ENCODE measurements at places on chromosomes 16 and 17. TPM values are rescaled to one million over a fixed set of nuclear protein-coding genes. Genes with fewer than 3 reads are reported as not detected.
A peak's percentile ranks its signal among the peaks of the same experiment; 100 is the strongest.

GRCh38 chr17:48388955-48389743 is 40.9 kb downstream of the SKAP1 start:
- no peak for DNase-seq

- DNase-seq: peak; percentile 81
Measured at GRCh38 chr16:30761427-30761927, 385 bp downstream of the CFAP119 start.

DNA sequence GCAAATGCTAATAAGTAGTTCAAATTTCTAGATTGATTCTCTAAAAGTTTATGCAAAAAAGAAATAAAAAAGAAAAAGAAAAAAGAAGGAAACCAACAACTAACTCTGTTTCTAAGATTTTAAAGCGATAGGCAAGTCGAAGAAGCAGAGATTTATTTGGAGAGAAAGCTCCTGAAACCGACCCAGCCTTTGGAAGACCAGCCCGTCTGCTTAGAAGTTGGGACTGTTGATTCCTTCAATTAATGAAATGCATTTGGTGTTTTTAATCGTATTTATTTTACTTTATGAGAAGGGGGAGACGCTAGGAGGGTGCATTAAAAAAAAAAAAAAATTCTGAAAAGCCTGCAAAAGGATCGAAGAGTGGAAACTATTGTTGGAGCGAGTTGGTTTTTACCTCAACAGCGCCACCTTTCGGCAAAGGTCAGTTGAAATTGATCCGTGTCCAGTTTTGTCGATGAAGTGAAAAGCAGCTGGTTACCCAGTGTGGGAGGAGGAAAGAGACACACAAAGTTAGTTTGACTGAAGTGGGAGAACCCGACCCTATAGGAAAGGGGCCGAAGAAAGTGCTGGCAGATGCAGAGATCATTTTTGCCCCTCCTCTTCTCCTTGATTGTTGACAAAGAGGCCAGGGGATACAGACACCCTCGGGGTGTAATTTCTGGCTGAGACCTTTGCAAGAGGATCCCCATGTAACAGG is 1.5 kb upstream of the MAF start:
- DNase-seq: peak; percentile 60

- no peak for DNase-seq
Measured at GRCh38 chr17:83099086-83099555, 19.7 kb downstream of the METRNL start.

The PPP1R27 gene
- 2.3 TPM for total RNA-seq

The SPN gene
- 225 TPM for total RNA-seq

The LGALS9B gene
- not detected for total RNA-seq

The RUNDC3A gene
- total RNA-seq: not detected

- DNase-seq: no peak
Measured at GRCh38 chr16:80616362-80616761, 75.6 kb downstream of the DYNLRB2 start.

DNA sequence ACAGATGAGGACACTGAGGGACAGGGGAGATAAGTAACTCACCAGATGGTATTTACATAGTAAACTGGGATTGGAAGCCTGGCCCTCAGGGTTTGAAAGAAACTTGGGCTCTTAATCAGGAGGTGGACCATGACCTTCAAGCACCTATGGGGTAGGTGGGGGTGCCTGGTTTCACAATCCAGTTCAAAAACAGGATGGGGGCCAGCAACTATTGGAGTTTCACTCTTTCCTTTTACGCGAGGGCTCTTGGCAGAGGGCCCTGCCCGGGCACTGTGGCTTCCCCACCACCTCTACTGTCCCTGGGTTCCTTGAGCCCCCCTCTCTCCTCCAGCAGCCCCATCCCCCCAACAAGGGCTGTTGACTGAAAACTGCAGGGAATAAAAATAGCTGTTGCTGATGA is 11.3 kb upstream of the PRR29 start:
- DNase-seq: no peak

DNA sequence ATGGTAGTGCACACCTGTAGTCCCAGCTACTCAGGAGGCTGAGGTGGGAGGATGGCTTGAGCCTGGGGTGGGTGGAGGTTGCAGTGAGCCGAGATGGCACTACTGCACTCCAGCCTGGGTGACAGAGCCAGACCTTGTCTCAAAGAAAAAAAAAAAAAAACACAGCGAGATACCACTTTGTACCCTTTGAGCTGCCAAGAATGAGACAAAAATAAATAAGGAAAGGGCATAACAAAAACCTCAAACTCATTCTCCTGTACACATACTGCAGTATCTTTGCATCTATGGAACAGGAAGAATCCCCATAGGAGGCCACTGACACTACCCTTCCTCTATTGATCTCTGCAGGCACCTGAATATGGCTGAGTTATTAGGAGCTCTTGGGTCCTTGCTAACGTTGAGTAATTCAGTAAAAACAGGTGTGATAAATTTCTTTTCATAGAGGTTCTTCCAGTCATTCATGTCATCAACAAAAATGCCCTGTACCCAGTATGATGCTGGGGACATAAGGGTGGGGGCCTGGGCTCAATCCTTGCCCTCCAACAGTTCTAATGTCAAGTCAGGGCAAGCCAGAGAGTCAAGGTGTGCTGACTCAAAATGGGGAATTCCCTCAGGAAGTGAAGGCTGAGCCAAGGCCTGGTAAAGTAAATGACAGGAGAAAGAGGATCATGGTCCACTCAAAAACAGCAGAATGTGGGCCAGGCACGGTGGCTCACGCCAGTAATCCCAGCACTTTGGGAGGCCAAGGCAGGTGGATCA is 26.9 kb downstream of the RANBP10 start:
- DNase-seq: no peak

GRCh38 chr16:65965628-65966027 is 400.9 kb upstream of the CDH5 start:
- DNase-seq: no peak

DNA sequence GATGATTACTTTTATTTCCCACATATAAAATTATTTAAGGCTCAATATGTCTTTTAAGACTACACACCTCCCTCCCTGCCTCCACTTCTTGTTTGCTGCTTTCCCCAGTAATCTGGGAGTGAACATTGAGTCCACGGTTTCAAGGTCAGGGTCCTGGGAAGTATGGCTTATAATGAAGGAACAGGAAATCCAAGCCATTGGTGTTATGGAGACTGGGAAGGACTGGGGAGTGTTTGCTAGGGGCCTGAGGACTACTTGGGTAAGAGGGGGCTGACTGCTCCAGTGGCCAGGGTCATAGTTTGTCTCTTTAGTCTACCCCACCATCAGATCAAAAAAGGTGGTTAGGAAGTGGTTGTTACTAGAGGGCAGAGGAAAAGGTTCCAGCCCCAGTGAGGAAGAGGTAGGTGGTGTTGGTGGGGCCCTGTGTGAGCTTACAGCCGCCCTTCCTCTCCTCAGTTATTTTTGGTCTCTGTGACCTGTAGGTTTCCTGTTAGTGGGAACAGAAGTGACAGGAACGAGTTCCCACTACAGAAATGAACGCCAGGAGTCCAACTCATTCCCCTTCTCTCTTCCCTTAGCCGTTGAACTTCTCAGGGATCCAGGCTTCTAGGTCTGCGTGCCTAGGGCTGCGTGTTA is 742 bp upstream of the SLC16A13 start:
- DNase-seq: no peak

DNA sequence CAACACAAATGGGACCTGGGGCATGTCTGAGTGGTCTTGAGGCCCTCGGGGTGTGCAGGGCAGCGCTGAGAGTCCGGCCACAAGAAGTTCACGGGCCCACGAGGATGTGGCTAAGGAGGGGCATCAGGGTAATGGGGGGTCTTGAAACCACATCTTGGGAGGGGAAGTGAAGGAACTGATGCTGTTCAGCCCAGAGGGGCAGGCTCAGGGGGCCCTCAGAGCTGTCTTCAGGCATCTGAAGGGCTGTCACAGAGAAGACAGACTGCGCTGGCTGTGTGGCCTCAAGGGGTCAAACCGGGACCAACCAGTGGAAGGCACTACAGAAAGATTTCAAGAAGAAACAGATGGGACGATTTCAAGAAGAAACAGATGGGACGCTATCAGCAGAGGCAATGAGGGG is 45.1 kb downstream of the ZNF423 start:
- no peak for DNase-seq

DNA sequence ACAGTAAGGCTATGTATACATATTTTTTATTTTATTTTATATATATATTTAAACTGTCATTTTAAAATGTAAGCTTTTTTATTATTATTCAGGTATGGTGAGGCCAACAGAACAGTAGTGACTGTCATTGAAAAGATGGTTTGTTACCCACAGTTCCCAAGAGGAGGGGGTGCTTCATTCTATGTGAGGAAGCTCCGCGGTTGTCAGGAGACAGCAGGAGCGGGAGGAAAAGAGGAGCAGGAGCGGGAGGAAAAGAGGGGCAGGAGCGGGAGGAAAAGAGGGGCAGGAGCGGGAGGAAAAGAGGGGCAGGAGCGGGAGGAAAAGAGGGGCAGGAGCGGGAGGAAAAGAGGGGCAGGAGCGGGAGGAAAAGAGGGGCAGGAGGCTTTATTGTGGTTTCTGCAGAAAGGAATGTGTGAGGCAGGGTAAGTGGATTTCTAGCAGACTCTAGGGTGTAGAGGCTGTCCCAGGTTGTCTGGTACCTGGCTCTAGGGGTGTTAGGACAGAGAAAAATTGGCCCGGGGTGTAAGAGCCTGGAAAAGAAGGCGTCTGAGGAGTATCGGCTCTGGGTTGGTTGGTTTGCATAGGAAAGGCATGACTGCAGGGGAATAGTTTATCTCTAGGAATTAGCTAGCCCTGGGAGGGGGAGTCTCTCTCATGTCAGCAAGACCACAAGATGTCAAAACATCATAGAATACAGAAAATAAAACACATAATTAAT is 64.0 kb downstream of the GP2 start:
- DNase-seq: no peak

The NARF gene
- 273 TPM for total RNA-seq

DNA sequence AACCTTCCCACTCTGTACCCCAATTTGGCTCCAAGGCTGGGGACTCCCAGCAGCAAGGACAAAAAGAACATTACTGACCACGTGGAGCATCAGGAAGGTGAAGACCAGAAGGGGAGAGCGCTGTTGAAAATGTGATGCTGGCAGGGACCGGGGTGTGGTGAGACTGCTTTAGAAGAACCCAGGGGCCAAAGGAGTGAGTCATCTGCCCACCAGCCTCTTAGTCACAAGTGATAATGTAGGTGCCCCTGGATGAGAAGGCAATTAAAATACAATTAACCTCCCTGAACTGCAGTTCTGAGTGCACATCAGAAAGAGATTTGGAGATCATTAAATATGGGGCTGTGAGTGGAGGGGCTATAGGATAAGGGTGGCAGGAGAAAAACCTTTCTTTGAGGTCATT is 366.6 kb upstream of the CCL2 start:
- peak; percentile 55 for DNase-seq

The ZNF594 gene
- total RNA-seq: 2.7 TPM

- DNase-seq: no peak
Measured at GRCh38 chr17:7476494-7476893, 2.9 kb downstream of the ZBTB4 start.

The TMC8 gene
- 8.3 TPM for total RNA-seq

The PPM1E gene
- total RNA-seq: 5.7 TPM

Measured in K562 (cell line).